ENCODE measurements at places on chromosomes 13 and 19.

GRCh38 chr13:75480671-75481175 is 1.2 kb downstream of the TBC1D4 start:
- DNase-seq, result peak; percentile 9

- no peak for DNase-seq
These were observed 2.9 kb downstream of the HTR2A start for GRCh38 chr13:46893798-46894560.

- no peak for DNase-seq
These were observed 604 bp downstream of the THSD1 start for GRCh38 chr13:52405369-52405766.

GRCh38 chr19:8358948-8359347 is 5.0 kb upstream of the ANGPTL4 start:
- DNase-seq, result no peak

GRCh38 chr19:46392837-46393236 is 20.5 kb downstream of the CCDC8 start:
- no peak for DNase-seq

DNA sequence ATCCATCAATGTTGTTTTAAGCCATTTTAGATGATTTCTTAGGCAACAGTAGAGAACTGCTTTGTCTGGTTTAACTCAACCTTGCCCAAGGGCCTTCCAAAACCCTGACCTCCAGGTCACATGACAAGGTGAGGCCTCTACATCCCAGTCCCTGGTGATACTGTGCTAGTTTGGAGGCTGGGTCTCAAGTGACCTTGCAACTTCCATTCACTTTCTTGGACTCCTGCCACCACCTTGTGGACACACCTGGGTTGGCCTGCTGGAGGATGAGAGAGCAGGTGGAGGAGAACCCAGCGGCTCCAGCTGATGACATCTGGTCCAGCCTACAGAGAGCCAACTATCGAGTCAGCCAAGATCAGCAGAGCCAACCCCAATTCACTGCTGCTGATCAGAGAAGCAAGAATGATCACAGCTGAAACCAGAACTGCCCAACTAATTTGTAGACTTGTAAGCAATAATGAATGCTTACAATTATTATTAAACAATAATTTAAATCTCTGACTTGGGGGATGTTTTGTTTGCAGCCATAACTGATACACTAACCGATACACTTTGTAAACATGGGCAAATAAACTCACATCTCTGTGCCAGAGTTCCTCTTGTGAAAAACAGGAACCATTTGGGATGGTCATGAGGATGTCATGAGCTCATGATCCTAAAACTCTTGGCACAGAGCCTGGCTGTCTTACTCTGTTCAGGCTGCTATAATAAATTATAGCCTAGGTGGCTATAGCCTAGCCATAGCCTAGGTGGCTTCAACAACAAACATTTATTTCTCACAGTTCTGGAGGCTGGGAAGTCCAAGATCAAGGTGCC is 11.5 kb downstream of the FAM187B start:
- no peak for DNase-seq

GRCh38 chr19:8253678-8254077 is 44.5 kb downstream of the CERS4 start:
- DNase-seq, result no peak

DNA sequence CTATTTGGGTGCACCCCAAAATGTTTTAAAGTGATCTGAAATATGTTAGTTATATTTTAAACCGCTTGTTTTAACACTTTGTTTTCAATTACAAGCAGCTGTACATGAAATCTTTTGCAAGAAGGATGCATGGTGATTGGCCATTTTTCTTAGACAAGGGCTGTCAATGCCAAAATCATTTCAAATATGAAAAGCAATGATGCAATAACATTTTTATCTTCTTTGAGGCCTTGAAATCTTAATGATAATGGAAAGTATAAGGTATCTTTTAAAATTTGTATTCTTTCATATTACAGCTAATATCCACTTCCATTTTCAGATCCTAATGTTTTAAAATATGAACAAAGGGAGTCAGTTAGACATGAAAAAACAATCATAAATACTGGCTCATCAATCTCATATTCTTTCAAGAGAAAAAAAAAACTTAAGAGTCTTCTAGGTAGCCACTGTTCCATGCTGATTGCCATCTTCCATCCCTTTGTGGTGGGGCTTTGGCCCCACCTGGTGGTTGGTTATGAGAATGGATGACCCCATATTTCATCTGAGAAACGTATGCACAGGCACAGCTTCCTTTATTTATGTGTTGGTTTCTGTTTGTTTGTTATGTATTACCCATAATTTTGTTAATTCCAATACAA is 330.3 kb upstream of the MIR17HG start:
- no peak for DNase-seq

DNA sequence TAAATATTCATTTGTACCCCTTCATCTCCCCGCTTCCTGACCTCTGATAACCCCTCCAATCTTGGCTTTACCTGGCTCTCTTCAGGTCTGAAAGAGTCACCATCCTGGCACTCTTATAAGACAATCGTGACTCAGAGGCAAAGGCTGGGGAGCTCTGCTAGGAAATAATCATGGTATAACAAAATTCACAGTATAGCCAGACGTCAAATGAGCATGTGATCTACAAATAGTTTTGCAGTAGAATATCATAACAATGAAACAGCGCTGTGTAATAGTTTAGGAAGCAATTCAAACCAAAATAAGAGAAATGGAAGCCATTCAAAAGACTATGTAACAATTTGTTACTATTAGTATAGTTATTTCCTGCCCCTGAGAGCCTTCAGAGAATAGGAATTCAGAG is 34.2 kb downstream of the RXFP2 start:
- DNase-seq, result no peak

DNA sequence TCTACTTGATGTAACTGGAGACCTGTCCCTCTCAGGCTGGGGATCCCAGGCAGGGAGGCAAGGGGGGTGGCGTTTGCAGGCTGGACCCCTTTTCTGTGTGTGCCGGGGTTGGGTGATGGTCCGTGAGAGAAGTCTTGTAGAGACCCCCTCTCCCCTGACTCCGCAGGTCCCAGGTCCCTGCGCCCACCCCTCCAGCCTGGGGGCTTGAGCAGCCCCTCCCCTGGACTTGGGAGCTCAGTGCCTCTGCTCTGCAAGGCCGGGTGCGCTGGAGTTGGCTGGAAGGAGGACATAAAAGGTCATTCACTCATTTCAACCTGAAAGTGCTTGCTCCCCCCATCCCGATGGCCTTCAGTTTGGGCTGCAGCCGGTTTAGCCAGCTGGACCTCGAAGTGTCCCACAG is 89.5 kb downstream of the SLC7A1 start:
- no peak for DNase-seq

DNA sequence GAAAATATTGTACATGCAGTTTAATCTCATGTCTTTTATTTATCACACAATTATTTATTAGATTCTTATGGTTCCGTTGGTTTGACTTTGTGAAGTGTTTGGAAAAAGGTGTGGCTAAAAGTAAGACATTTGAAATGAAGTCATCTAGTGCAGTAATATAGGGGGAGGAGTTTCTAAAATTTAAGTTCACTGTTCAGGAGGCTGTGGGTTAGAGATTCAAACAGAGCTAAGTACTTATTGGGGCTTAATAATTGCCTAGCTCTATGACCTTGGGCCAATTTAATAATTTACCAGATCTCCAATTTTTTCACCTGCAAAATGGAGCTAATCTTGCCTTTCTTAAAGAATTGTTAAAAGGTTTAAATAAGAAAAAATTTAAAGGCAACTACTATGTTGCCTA is 144.6 kb downstream of the NDFIP2 start:
- no peak for DNase-seq

DNA sequence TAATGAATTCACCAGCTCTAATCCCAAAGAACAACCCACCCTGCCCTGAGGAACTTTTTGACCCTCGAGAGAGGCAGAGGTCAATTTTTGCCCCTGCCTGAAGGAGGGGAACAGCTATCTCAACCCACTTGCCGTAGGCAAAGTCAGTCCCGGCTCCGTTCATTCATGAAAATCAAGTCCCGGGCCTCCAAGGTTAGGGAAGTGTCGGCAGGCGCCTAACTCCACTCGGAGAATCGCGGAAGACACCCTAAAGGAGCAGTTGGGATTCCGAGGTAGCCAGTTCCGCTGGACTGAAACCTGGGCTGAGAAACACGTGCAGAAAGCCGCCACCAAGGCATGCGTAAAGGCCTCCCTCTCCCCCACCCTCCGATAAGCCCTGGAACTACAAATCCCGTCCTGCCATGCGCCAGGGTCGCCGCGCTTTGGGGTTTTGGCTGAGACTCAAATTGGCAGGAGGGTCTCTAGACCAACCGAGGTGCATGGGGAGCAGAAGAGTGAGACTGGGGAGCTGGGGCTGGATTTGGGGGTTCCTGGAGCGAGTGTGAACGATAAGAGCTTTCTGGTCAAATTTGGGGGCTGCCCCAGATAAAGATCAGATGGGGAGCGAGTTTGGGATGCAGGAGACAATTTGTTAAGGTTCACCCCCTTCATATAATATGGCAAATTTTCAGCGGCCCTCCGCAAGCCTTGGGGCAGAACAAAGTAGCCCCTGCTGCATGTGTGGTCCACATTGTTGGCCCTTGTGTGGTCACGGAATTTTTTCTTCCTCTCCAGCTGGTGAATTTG is at the start of gene TNPO2:
TNPO2 (minus strand) TSS at position 292 of the 786 bp plus-strand sequence. CDS start 2,955 bp downstream, outside the sequence.
- no peak for DNase-seq

- DNase-seq, result no peak
These were observed 953 bp downstream of the RLN3 start for GRCh38 chr19:14028901-14029300.

DNA sequence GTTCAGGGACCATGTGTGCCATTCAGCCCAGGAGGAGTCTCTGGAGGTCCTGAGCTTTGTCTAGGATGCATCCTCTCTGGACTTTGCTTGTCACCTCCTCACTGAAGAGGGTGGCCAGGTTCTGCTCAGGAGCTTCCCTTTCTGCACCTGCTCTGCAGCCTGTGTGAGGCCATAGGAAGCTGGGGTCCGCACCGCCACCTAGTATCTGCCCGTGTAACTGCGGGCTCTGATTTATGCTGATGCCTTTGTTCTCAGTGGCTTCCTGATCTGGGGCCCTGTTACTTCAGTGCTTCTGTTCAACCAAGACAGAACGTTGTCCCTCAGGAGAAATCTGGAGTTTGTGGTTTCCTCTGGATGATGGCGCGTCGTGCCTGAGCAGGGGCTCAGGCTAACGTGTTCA is 15.5 kb downstream of the ZNF610 start:
- DNase-seq, result no peak

GRCh38 chr13:51191743-51192142 is 30.5 kb upstream of the FAM124A start:
- DNase-seq, result no peak

- no peak for DNase-seq
These were observed 3.5 kb upstream of the LILRB4 start for GRCh38 chr19:54659300-54659699.

GRCh38 chr19:54341295-54341694 is 2.3 kb upstream of the LILRA4 start:
- DNase-seq, result no peak

DNA sequence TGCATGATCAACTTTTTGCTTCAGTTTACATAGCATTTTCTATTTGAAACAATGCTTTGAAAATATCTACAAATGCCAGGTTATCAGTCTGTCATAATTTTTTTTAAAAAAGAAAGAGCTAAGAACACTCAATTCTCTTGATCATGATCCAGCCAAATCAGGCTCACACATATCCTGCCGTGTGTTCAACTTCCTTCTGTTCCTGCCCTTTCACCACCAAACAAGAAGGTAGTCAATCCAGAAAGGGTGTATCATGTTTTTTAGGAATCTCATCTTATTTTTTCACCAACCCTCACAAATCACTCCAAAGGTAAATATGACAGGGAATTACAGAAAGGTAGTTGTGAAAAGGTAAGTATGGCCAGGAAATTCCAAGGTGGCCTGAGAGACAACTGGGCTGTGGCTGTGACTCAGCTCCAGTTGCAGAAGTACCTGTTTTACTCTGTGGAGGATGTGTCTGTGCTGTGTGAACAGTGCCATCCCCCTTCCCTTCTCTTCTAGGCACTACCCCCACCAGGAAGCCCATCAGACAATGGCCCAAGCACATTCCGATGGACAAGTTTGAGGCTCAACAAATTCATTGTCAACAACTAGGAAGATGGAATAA is 138.8 kb upstream of the GJB6 start:
- no peak for DNase-seq

Data from cortex of kidney (tissue), 1 donor.